ENCODE measurements at places on chromosomes 16 and 17.
A peak's percentile ranks its signal among the peaks of the same experiment; 100 is the strongest.

DNA sequence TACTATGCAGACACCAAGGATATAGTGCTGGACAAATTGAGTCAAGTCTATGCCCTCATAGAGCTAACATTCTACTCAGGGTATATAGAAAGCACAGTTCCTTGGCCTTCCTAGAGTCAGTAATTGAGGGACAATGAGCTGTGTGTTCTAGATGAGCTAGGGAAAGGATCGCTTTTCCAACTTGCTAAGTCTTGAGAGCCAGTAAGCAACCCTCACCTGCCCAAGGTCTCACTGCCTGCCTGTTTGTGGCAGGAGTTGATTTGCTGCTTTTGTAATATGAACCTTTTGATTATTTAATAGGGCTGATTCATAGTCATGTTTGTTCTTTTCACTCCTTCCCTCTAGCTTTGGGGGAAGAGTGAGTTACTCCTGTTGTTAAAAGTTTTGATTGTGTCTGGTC lies 6.5 kb downstream of the DDX42 start:
- no peak for DNase-seq

GRCh38 chr16:11181899-11182279 lies 74.1 kb downstream of the SOCS1 start:
- no peak for DNase-seq

DNA sequence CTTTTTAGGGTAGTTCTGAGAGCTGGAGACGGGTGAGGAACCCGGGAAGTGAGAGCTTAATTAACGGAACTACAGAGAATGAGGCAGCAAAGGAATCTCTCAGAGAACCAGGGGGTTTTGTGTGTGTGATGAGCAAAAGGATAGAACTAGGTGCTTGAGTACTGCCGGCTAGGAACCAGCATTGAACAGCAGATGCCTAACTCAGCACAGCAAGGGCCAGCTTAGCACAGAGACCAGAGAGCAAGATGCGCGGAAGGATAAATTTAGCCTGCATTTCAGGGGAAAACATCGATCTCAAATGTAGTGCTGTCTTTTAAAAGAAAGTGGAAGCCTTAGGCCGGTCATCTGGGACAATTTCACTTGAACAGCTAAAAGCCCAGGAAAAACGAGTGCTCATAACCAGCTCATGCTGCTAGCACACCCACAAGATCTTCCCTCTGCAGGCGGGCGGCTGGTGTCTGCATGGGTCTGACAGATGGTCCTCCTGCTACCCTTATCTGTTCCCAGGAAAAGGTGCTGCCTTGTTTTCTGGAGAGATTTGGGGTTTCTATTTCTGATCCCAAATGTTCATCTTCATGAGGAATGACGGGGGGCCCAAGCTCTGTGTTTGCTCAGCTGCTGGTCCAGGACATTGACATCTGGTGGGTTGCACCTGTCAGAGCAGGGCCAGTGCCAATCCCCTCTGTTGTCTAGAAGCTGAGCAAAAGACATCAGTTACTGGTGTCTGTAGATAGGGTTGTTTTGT lies 103.9 kb downstream of the SOCS1 start:
- peak; percentile 86 for DNase-seq

DNA sequence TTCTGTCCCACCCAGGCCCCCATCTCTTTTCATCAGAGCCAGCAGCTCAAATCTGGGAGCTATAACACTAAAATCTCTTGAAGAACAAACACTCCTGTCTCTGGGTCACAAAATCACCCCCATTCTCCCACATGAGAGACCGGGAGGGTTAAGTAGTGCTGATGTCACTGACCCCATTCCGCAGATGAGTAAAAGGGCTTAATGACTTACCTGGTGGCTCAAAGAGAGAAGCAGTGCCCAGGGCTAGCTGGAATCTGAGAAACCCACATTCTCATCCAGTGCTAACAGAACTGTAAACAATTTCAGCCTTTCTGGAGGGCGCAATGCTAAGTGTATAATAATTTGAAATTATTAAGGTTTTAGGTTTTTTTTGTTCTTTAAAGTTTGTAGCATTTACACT lies 26.3 kb upstream of the LHX1 start:
- no peak for DNase-seq

DNA sequence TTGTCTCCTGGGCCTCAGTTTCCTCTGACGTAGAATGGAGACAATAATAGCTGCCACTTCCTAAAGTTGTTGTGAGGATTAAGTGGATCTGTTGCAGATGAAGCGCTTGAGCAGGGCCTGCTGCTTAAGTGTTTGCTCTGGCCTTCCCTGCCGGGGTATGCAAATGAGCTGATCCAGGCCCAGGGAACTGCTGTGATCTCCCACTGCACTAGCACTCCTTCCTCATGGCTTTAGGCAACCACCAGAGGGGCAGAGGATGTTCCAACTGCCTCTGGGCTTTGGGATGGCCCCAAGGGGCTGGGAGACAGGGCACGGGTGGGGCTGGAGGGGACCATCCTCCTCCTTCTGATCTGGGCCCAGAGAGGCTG lies 6.2 kb downstream of the SBK1 start:
- no peak for DNase-seq

GRCh38 chr16:17350207-17350606 lies 120.6 kb downstream of the XYLT1 start:
- no peak for DNase-seq

DNA sequence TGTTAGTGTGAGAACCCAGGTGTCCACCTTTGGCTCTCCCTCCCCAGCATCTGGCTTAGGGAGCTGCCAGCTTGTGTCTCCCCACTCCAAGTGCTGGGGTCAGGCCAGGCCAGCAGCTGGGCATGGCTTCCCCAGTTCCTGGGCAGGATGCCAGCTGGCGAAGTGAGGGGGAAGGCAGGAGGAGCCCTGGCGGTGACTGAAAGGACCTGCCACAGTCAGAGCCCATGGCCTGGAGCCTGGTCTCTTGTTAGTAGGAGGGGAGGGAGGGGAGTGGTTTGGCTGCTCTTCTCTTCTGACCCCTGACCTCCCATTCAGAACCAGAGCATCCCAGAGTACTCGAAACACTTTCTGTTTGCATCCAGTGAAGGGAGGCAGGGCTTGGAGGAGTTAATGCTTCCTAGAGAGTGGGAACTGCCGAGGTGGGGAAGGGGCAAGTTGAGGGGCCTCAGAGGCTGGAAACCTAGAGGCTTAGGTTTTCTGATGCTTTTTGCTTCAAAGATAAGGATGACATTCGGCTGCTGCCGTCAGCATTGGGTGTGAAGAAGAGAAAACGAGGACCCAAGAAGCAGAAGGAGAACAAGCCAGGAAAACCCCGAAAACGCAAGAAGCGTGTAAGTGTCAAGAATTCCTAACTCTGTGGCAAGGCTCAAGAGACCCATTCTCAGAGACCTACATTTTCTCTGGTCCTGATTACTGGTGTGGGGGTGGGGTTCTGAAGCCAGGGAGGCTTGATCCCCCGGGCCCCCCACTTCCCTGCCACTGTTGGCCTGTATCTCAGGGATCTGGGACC lies 772 bp downstream of the CHD3 start:
- DNase-seq: peak; percentile 91

GRCh38 chr17:44804302-44805089 lies 25.6 kb downstream of the GJC1 start:
- DNase-seq: no peak

DNA sequence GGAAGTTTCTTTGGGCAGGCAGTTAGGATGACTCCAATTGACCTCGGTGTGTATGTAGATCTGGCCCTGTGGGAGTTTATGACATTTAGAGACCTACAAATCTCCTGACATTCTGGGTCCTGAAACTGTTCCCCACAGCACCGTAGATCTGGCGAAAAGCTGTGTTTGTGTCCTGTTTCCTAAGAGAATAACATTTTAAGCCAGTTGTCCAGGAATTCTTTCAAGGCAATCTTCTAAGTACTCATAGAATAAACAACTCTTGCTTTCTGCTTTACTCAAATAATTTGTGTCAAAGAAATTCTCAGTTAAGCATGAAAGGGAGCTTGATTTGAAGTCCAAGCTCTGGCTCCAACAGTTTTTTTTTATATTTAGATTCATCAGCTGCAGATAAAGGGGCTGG lies 78.5 kb upstream of the ELAC2 start:
- no peak for DNase-seq

- peak; percentile 70 for DNase-seq
These were observed 12.6 kb downstream of the THRA start for GRCh38 chr17:40075201-40075941.

GRCh38 chr16:50360033-50360778 lies 8.6 kb downstream of the BRD7 start:
- DNase-seq: no peak

- no peak for DNase-seq
These were observed 28.4 kb upstream of the HS3ST2 start for GRCh38 chr16:22785552-22785951.

DNA sequence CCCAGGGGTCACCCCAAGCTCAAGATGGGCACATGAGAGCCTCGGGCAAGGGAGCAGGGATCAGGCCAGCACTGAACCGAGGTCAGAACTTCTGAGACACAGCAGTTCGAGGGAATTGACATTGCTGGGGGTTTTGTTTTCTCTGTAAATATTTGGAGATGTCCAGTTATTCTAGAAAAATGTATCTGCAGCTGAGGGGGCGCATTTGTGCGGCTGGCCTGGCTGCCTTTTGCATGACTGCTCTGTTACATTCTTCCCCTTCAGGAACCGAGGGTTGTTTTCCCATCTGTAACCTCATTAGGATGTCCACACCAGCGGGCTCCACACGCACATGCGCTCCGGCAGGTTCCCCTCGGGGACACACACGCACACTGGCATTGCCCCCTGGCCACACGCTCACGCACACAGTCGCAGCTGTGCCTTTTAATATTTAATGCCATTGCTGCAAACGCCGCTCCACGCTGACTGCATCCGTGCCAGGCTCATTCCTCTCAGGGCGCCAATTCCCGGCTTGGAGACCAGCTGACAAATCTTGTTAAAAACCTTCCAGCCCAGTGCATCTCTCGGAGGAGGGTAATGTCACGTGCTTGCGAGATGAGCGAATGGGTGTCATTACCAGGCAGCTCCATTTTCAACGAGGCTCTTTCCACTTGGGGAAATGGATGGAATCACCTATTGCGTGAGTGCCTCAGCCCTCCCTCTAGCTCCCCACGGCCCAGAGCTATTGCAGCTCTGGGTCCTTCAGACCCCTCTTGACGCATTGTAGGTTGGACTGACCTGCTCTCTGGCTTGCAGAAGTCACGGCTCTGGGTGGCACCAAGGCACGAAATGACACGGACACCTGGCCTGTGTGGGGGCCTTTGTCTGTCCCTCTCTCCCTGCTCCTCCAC lies 13.1 kb downstream of the CCR7 start:
- no peak for DNase-seq

GRCh38 chr16:16871196-16871595 lies 492.3 kb downstream of the NPIPA7 start:
- no peak for DNase-seq

All from NCI-H2081 (cell line).